Stimulated activated CD8-positive, alpha-beta memory T cell treated with anti-CD3 and anti-CD28 coated beads, Interleukin-12 subunit alpha, Interleukin-12 subunit beta, amount 100 ng/mL, for 4 hours (primary cell): ENCODE measurements at places on chromosomes 5 and 9.

DNA sequence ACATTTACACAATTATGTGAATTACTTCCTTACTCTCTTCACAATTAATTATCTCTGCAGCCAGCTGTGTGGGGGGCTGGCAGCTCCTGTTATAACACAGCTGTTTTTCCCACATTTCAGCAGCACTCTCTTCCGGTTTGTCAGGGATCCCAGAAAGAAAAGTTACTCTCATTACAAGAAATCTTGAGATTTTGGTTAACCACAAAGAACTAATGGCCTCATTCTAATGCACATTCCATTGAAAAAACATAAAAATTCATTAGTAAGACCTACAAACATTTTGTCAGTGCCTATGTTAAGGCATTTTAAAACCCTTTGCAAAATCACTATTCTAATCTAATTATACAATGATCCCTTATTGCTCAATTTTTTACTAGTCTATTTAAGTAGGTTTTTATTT is 64.1 kb downstream of the PDE4D start:
- no peak for DNase-seq

DNA sequence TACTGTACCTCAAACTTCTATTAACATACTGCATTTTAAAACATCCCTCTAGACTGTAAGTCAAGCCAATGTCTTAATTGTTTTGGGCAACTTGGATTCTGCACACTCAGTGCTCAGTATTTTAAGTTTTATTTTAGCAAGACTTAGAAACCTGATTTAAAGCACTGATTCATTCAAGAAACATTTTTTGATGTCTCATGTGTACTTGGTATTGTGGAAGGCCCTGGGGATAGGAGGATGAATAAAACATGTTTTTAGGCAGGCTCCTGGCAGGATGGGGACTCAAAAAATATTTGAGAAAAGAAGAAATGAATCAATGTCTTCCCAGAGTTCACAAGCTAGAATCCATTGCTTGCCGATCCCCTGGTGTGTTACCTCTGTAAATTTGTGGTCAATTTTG is 334.0 kb upstream of the PUM3 start:
- DNase-seq = no peak

DNA sequence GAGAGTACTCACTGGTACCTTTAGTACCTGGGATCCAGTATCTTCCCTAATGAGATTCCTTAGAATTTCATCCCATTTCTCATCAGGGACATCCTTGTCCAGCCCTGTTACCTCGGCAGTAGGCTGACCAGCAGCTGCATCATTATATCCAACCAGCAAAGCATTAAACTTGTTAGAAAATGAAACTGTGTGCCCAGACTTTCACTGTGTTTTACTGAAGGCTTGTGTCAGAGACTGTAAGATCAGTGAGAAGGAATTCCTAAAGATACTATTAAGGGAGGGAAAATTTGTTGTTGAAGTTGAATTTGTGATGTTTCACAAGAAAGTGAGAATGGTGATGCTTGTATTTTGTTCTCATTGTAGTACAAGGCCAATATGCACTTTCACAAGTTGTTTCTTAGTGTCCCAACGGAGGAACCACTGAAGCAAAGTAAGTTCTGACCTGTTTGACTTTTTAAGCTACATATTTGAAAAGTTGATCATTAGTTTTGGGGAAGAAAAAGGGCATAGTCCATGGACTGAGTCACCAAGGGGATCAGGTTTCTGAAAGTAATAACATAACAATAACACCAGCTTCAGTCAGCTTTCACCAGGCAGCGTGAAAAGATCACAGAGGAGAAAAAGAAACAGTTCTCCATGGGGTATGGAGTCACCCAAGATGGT is 48.8 kb downstream of the GRAMD2B start:
- no peak for DNase-seq

DNA sequence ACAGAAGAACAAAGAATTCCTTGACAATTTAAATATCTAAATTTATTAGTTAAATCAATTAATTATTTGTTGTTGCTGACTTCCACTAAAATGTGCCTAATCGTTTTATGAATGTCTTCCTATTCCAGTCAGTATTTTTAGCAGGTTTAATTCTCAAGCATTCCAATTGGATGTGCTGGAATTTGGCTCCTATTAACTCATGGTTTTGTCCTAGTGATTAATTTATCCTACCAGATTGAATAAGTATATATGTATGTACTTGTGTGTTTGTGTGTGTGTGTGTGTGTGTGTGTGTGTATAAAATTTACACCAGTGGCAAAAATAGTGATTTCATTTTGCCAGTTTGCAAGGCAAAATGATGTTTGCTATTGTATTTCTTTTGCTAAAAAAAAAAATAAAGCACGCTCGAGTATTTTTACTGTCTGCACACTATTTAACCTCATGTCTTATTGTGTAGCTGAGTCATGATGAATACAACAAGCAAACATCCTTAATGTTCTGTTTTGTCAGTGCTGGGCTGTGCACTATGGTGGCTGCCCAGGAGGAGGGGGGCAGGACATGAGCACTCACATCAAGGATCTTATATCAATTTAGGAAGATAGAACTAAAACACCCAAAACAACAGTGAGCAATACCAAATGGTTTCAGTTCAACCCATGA is 375.5 kb downstream of the PDE4D start:
- no peak for DNase-seq

GRCh38 chr5:89081360-89081759 is 198.4 kb upstream of the MEF2C start:
- DNase-seq = no peak

GRCh38 chr5:179438461-179438860 is 93.2 kb upstream of the ADAMTS2 start:
- DNase-seq = no peak

DNA sequence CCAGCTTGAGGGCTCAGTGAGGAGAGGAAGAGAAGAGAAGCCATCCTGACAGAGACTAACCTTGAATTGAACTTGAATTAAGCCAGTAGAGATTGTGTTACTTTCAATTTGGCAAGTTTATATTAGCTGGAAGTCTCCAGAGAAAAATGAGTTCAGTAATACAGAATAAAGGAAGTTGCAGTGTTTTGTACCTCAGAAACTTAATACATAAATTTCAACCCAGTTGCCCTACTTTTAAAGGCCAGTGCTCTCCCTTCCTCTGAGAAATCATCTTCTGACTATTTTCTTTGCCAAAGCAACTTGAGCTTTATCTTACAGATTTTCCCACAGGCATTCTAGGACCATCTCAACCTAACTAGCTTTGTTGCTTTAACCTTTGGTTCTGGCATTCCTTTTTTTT is 231.0 kb upstream of the GAS1 start:
- no peak for DNase-seq

DNA sequence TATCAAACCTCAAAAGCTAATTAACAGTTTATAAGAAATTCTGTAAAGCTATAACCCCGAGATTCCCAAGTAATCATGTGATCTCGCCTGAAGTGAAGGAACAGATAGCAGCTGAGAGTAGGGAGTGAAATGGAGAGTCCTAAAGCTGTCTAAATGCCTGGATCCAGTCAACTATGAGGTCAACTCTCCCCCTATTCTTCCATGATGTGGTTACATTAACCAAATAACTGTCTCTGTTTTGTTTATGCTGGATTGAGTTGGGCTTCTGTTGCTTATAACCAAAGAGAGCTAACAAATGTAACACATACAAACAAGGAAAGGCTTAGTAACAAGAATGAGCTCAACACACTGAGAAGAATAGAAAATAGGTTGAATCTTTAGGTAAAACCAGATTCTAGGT is 41.6 kb downstream of the GKAP1 start:
- DNase-seq = no peak

- DNase-seq = no peak
These were observed 28.3 kb downstream of the TDRD7 start for GRCh38 chr9:97440160-97440559.
